AG04450 (cell line): ENCODE measurements at places on chromosomes 7 and 10. TPM values are rescaled to one million over a fixed set of nuclear protein-coding genes. Genes with fewer than 3 reads are reported as not detected.

The LIPN gene
- polyA plus RNA-seq = not detected in 2 replicates

- DNase-seq = peak; percentile 98
These were observed 481.5 kb upstream of the AKR1E2 start for GRCh38 chr10:4344492-4344994.

DNA sequence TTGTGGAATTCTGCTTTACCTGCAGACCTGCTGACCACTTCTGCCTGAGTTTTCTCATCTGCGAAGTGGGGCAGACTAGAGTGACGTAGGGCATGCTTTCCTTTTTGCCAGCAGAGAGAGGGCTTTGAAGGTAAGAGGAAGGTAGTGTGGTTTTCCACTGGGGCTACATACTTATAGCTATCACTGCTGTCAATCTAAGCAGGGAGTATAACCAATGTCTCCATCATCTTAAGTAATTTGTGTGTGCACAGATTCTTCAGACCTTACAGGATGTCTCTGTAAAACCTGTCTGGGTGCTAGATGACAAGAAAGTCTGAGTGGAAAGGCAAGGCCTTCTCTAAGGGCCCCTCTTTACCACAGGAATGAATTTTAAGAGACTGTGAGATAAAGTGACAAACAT is 106.8 kb downstream of the RBM20 start:
- no peak for DNase-seq

DNA sequence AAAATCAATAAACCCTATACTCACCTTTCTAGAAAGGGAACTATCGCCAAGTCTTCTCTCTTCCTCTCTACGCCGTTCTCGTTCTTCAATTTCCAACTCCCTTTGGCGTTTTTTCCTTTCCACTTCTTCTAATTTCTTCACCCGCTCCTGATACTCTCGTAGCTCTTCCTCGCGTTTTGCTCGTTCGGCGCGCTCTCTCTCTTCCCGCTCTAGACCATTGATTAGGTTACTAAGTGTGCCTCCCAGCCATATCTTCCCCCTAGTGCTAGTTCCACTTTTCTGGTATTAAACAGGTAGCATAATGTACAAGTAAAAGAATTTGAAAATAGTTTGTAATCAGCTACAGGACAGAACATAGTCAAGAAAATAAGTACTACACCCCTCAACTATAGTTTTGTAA is 20.3 kb downstream of the NANOS1 start:
- no peak for DNase-seq

DNA sequence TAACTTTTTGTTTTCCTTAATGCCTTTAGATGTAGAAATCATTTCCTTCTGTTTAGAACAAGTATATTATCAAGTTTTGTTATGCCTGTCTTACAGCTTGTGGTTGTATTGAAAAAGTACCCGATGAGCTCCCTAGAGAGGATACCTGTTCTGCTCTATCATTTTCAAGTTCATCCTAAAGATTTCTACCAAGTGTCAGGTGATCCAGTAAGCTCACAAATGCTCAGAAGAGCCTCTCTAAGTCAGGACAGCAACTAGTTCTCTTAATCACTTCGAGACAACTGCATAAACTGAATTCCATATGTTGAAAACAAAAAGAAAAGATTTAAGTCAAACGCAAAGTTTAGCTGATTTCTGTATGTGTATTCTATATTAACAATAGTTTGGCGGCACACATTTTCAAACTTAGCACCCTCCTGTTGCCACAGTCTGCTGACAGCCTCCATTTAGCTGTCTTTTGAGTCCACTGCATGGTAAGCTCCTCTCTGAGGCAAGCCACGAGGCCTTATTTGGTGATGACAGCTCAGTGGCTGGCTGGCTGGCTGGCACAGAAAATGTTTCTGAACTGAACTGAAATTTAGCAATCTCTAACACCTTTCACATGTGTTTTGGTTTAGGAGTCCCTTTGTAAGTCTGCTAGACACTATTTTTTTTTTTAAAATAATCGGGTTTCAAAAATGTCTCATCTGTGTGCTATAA is 59.4 kb downstream of the SEMA3C start:
- no peak for DNase-seq

DNA sequence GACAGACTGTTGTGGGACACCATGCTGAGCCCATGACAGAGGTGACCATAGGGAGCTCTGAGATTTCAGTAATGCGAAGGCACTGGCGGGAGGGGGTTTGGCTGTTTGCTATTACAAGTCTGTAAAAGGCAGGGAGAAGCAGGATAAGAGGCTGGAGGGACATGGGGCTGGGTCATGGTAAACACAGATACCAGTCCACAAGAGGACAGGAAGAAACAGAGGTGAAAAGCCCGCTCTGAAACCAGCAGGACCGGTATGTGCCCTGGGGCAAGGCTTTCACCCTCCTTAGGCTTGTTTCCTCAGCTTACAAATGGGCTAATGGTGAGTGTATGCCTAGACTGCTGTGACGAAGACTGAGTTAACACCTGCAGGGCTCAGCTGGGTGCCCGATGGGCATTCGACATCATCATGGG is 34.1 kb downstream of the ANXA11 start:
- DNase-seq = no peak

The CHRM2 gene
- 76.3 and 85.6 TPM in 2 replicates for polyA plus RNA-seq

GRCh38 chr10:101141616-101142532 is 10.8 kb downstream of the TLX1 start:
- DNase-seq = peak; percentile 56

The HTRA1 gene
- polyA plus RNA-seq = 179 and 187 TPM in 2 replicates

The MNX1 gene
- polyA plus RNA-seq = not detected in 2 replicates

The GTPBP10 gene
- polyA plus RNA-seq = 15.8 and 30.0 TPM in 2 replicates

The ESYT2 gene
- 46.9 and 54.3 TPM in 2 replicates for polyA plus RNA-seq

- no peak for DNase-seq
These were observed 12.3 kb upstream of the SNX10 start for GRCh38 chr7:26279405-26279804.
